ENCODE measurements at places on chromosomes 12 and 14.

DNA sequence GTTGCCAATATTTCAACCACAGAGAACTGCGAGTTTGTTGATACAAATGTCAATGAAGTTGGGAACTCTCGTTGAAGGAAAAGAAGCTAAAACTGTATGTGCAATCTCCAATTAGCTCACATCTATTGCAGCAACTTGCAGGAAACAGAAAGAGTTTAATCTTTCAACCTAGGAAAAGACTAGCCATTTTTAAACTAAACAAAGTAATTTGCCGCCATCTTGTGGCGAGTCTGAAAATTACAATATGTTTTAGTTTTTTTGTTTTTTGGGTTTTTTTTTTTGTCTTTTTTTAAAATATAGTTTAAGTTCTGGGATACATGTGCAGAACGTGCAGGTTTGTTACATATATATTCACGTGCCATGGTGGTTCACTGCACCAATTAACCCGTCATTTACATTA, 131.2 kb upstream of the FOXG1 start:
- DNase-seq, result no peak

DNA sequence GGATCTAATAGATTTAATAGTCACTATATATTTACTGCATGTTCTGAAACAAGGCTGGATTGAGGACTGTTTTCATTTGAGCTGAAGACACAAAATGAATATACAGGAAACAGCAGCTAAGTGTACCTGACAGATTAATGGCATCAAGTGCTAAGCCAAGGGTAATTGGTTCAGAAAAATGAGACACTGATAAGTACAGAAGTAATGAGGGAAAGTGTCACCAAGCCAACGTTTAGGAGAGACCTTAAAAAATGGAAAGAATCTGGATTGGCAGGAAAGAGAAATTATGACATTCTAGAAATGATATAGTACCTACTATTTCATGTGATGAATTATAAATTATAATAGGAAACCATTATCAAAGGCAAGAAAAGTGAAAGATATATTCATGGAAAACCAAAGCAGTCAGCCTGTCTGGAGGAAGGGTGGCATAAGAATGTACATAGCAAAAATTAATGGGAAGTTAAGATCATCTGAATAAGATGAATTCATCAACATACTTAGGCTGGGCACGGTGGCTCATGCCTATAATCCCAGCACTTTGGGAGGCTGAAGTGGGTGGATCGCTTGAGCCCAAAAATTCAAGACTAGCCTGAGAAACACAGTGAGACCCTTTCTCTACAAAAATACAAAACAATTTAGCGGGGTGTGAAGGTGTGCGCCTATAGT, 21.0 kb upstream of the DUSP16 start:
- DNase-seq, result no peak

- no peak for DNase-seq
These were observed 83.3 kb downstream of the KITLG start for GRCh38 chr12:88496891-88497371.

GRCh38 chr14:63551332-63551731, 8.2 kb upstream of the PPP2R5E start:
- DNase-seq, result no peak

DNA sequence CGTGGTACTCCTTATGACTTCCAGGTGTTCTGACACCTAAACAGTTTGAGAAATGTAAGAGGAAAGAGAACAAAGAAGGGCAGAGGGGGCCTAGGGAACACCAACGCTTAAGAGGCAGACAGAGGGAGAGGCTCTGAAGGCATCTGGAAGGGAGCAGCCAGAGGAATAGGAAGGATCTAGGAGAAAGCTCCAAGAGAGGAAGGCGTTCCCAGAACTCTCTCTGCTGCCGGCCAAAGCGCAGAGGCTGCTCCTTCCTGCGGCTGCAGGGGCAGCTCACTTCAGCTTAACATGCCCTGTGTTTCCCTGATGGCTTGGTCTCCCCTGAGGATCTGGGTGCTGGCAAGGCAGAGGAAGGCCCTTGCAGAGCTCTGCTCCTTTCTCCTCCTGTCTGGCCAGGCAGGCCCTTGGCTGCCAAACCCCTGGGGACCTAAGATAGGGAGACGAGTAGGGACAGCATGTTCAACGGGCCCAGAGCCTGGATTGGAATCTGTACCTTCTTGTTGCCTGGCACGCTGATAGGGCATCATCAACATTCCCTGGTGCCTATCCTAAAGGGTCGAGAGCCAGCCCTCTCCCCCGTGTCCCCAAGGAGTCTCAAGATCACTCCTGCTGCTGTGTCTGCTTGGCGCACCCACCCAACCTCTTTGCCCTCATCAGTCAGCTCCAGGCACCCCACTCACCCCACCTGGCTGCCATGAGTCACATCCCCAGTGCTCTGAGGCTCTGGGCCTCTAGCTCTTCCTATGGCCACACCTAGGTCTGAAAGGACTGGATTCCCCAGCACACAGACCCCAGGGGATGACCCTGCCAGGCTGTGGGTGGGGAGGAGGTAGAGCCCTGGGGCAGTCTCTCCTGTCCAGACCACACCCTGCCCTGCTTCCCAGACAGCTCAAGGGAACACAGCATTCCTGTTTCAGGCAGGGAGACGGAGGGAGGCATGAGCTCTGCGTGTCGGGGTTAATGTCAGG, 45.6 kb downstream of the LTBP2 start:
- DNase-seq, result no peak

DNA sequence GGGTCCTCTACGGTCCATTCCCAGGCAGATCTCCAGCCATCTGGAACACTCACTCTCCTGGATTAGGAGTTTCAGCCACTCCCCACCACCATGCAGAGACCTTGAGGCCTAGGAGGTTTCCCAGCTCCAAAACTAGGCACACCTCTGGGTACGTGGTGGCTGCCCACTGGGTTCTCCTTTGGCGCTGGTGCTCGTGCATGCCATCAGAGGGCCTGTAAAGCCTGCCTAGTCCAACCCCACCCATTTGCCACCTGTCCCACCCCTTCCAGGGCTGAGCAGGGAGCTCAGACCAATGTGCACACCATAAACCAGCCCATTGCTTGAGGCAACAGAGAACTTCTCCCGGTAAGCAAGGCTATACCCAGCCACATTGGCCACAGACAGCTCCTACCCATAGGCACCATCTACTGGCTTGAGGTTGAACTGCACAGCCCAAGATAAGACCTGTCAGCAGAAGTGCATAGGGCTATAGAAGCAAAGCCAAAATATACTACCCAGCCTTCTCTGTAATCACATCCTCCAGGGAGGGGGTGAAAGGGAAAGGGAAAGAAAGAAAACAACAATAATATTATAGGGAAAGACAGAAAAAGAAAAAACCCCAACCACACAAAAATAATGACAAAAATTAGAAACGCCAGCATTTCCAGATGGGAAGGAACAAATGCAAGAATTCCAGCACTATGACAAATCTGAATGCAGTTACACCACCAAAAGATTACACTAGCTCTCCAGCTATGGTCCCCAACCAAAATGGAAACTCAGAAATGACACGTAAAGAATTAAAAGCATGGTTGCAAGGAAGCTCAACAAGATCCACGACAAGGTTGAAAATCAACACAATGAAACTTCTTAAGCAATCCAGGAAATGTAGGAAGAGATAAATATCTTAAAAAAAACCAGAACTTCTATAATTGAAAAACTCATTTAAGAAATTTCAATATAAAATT, 111.9 kb upstream of the CCDC175 start:
- no peak for DNase-seq

- DNase-seq, result no peak
These were observed 49.2 kb upstream of the SSTR1 start for GRCh38 chr14:38158468-38158867.

DNA sequence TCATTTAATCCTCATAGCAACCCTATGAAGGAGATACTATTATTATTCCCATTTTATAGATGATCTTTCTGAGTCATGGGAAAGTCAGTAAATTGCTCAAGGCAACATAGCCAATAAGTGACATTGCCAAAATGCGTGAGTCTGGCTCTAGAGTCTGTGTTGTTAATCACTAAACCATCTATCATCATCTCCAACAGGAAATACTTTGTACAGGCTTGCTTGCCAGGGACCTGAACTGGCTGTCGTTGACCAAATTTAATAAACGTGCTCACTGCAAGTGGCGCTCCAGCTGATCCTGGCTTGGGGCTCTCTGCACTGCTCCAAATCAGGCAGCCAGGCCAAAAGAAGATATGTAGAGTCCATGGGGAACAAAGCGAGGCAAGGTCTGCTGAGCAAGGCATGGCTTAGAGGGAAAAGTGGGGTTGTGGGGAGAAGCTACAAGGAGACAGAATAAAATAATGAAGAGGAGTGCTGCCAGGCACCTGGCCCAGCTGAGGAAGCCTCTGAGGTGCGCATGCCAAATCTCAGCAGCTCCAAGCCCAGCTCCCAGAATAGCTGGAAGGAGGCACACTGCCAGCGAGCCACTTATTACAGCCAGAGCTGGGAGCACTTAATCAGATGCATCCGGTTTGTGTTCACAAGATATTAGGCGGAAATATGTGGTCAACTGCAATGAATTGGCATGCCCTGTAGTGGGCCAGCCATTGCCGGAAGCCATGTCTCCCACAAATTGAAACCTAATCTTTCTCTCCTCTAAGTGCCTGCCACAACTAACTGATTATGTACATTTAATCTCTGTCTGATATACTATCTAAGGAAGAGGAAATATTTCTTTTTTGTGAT, 43.3 kb upstream of the PTPRO start:
- no peak for DNase-seq

- DNase-seq, result no peak
These were observed 158.2 kb downstream of the CAND1 start for GRCh38 chr12:67427336-67427735.

DNA sequence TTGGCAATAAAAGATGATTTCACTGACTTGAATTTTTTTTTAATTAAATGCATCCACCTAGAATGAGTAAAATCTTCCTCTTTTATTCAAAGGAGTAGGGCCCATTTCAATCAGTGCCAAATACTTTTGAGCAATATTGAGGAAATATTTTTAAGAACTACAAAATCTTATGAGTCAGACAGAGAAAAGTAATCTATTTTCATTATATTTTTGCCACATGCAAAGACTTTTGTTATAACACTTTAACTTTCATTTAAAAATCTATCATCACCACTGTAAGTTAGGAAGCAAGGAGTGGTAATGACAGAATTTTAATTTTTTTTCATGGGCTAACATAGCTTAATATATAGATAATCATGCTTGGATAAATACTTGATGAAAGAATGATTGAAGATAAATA, 345.2 kb upstream of the KITLG start:
- no peak for DNase-seq

GRCh38 chr12:20695232-20695631, at the start of gene SLCO1C1:
Gene SLCO1C1, plus strand, starts transcription at chr12:20695332. Its CDS starts 4,245 bp downstream, at chr12:20699577.
- DNase-seq, result no peak

- DNase-seq, result no peak
These were observed 17.5 kb downstream of the MTA1 start for GRCh38 chr14:105436891-105437722.

DNA sequence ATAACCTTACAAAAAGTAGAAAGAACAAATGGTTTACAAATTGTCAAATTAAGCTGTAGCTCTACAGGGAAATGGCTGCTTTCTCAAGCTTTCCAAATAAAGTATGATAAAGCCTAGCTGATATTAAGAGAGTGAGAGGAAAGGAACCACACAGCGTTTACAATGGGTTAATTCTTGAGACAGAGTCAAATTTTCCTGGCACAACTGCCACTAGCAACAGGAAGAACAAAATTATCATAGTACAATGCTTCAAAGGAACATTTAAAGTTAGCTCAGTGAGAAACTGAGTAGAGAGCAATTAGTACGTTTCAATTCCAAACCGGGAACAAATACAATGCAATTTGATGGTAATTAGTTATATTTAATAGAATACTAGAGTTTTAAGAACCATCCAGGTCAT, 116.0 kb downstream of the PPP1R12A start:
- DNase-seq, result no peak

DNA sequence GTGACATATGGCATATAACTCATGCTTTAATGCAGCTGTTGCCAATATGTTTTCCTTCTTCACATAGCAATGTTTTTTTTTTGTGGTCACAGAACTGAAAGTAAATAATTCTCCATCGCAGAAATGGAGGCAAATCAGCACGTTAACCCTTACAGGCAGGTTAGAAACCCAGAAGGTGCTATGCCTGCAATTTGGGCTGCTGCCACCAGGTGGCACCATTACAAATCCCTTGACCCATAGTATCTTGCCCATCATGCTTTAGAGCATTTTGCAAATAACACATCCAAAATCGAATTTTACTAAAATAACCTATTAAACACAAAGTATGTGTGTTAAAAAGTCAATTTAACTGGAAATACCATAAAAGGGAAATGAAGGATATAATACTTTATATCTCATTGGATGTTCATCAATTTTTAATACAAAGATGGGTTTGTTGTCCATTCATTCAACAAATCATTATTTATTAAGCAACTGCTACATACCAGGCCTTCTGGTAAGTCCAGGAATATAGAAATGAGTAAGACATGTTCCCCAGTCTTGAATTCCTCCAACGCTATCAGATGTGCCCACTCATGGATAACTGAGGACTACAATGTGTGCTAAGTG, 340.1 kb downstream of the GLT1D1 start:
- no peak for DNase-seq

- no peak for DNase-seq
These were observed 310.4 kb downstream of the KCNC2 start for GRCh38 chr12:74899031-74899829.

DNA sequence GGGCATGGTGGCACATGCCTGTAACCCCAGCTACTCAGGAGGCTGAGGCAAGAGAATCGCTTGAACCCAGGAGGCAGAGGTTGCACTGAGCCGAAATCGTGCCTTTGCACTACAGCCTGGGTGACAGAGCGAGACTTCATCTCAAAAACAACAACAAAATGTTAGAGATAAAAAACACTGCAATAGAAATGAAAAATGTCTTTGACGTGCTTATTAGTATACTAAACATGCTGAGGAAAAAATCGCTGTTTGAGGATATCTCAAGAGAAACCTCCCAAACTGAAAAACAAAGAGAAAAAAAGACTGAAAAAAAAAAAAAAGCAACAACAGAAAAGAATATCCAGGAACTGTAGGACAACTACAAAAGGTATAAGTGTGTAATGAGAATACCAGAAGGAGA, 15.2 kb upstream of the APOLD1 start:
- DNase-seq, result no peak

DNA sequence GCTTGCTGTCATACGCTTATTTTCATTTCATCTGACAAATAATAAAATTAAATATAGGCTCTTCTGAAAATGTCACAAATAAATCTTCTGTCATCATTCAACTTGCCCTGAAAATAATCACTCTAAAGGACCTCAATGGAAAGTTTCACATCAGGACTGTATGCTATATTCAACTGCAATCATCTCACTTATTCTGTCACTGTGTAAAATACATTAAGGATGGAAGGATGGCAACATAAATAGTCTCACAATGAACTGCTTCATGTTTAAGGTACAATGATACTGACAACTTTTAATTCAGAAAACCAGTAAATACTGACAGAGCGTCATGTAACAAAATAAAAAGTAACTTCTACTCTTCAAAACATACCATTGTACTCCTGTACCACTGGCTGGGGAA, 82.1 kb downstream of the CEP83 start:
- DNase-seq, result no peak

DNA sequence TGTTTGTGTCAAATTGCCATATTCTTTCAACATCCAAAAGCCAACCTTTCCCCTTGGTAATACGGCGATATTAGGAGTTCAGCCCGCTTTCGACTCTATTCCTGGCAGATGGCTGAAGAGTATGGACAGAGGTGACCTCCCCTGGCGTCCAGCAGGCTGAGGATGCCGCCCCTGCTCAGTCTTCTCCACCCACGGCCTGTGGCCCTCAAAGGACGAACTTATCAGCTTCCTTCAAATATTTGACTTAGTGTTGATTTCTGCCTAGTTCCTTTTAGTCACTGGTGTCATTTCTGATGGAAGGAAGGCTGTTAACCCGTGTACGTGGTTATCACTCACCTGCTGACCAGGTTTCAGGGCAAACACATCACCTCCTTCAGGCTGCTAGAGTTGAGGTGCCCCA, 65.0 kb downstream of the TESC start:
- no peak for DNase-seq
